NCI-H1048 (cell line): ENCODE measurements at places on chromosomes 16 and 17.

DNA sequence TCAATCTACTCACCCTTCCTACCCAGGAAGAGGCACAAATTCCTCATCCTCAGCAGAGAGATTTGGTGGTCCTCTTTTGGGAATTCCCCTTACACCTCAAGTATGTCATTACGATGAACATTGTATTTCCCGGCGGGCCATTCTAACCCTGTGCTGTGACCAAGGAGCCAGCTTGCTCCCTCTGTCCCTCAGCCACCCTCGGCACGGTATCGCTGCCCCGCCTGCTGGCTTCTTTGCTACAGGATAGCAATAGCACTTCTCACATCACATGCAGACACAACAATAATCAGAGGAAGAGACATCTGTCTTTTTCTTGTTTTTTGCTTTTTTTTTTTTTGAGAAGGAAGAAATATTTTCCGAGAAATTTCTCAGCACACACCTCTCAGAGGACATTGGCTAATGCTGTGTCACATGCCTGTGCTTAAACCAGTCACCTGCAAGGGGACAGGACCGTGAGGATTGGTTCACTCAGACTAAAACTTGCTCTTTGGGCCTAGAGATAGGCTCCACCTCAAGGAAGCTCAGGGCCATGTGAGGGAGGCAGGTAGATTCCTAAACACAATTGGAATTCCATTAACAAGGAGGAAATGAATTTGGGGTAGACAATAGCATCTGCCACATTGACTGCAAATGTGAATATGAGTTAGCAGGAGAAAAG lies 41.2 kb downstream of the TMC5 start:
- no peak for DNase-seq

DNA sequence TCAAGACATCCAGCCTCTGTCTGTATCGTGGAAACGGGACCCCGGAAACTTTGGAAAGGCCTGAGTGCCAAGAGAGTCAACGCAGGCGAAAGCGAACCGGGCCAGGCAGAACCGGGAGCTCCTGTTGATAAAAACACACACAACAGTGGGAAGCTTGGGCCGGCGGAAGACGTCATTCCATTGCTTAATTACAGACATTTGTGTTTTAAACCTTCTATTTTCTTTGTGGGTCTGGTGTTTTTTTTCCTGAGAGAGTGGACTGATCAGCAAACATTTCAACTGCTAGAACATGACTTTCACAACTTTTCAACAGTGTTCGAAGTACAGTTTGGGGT lies 878 bp upstream of the RNF157 start:
- no peak for DNase-seq

DNA sequence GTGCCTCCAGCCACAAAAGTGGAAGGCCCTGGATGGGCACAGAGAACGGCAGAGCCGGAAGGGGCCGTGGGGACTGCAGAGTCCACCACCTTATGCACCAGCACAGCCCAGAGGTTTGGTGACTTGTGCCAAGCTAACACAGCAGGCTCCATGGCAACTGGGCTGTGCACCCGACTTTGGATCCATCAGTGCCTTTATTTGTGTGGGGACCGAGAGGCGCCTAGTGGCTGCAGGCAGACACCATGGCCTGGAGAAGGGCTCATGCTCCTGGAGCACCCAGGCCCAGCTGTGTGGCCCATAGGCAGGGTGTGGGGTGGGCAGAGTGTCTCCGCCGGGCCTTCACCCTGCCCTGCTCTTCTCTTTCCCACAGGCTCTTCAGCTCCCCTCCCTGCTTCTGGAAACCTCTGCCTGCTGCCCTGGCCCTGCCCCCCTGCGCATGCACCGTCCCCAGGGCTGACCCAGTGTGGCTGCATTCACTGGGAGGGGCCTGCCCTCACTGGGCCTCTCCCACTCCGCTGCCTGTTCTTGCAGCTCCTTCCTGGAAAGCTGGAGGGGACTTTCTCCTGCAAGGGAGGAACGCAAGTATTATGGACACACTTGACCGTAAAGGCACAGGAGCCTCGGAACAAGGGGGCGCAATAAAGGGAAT lies 10.1 kb downstream of the C16orf90 start:
- no peak for DNase-seq

GRCh38 chr16:74583926-74584666 lies 22.8 kb downstream of the GLG1 start:
- DNase-seq: no peak

DNA sequence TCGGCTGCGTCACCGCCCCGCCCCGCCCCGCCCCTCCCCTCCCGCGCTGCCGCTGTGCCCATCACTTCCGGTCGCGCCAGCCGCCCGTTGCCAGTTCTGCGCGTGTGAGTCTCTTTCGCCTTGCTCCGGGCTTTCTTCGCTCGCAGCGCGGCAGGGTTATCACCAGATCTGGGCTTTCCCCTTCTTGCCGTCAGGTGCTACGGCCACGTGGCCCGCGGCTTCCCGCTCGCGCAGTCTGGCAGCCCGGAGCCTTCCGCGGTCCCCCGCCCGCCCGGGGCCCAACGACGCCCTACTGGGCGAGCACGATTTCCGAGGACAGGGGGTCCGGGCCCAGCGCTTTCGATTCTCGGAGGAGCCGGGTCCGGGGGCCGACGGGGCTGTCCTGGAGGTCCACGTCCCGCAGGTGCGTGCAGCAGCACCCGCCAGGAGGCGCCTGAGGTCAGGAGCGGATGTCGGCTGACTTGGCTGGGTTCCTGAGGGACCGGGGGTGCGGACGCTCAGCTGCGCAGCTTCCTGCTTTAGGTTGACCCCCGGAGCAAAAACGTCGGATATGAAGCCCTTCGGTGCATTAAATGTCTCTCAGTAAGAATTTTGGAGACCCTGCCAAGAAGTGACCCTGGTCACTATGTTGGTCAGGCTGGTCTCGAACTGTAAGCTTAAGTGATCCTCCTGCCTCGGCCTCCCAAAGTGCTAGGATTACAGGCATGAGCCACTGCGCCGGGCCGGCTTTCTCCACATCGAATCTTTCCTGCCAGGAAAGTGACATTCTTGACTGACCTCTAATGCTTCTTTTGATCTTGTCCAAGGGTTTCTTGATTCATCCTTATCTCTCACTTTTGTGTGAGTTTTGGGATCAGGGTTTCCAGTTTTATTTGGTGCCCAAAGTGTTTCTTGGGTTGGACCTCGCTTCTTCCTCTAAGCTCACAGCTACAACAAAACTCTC lies at the start of gene METTL23:
Gene METTL23 (plus strand): TSS at position 64 of the 943 bp plus-strand sequence. CDS start 2,872 bp downstream, outside the sequence.
- DNase-seq: no peak

- DNase-seq: no peak
Observed at GRCh38 chr17:41176744-41177387, 1.2 kb downstream of the KRTAP4-2 start.

DNA sequence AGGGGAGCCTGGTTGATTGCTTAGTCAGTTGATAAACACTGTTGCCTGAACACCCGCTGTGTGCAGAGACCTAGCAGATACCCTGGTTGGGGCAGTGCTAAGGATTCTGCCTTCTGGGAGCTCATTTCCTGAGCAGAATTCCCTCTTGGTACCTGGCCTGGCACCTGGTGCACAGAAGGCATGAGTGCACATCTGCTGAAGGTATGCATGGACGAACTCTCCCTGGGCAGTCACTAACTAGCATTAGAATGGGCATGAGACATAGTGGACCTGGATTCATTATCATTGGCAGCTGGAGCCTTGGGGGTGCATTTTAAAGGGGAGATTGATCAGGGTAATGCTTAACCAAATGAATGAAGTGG lies 13.1 kb downstream of the ADCY7 start:
- no peak for DNase-seq

DNA sequence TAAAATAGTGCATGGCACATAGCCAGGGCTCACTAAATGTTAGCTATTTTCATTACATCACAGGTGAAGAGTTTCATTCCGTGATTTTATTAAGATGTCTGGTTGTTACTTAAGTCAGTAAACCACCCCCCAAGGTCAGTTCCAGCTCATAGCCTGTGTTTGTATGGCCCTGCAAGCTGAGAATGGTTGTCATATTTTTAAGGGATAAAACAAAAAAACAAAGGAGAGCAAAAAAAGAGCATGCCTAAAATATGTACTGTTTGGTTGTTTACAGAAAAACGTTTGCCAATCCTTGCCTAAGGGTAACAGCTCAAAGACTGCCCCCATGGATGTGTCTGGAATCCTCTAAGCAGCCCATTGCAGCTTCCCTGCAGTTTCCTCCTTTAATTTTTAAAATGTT lies 329.6 kb downstream of the CA10 start:
- no peak for DNase-seq

DNA sequence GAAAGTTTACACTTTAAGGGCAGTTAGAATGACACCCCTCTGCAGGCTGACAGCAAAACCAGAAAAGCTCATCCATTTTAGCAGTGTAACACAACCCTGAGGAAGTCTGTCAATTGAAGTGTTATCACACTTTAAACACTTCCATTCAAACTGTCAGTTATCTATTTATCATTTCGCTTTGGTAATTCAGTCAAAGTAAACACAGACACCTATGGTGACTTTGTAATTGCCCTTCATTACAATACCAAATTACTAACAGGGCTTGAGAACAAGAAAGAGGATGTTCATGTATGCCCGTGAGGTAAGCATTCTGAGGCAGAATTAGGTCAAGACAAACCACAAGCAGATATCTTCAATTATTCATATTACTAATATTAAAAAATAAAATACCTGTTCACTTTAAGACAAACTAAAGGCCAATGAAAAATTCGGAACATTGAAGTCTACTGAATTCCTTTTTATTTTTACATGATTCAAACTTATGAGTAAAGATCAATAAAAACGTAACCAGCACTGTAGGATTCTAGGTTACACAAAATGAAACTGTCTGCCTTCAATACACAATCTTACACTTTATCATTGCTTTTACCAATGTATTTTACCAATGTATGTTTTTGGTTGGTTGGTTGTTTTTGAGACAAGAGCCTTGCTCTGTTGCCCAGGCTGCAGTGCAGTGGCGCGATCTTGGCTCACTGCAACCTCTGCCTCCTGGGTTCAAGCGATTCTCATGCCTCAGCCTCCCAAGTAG lies 57.1 kb downstream of the BRIP1 start:
- DNase-seq: no peak

DNA sequence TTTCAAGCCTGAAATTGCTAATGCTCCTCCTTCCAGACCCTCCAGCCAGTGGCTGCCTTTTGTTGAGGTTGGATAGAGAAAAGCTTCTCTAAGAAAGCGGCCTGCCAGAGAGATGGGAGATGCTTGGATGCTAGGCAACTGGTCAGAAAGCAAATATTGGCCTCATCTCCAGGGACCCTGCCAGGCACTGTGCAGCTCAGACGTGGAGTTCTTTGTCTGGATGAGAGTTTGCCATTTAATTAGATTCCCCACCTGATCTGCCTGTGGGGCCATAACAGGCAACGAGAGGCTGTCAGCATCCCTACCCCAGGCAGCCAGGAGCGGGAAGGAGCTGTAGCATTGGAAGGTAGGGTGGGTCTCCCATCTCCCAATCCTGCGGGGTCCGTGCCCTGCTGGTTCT lies 52.7 kb downstream of the ASIC2 start:
- DNase-seq: no peak

DNA sequence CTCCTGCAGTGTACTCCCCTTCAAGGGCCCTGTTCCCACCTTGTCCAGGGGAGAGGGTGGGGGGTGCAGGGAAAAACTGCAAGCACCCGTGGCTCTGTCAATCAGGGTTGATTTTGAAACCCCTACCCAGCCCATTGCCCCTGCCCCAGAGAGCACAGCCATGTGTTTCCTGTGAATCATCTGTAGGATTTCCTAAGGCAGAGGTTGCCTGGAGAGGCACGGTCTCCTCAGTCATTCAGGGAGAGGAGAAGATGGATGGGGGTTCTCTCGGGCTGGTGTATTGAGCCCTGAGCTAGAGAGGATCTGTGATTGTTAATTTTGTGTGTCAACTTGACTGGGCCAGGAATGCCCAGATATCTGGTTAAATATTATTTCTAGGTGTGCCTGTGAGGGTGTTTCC lies 3.5 kb upstream of the AGRP start:
- DNase-seq: no peak

DNA sequence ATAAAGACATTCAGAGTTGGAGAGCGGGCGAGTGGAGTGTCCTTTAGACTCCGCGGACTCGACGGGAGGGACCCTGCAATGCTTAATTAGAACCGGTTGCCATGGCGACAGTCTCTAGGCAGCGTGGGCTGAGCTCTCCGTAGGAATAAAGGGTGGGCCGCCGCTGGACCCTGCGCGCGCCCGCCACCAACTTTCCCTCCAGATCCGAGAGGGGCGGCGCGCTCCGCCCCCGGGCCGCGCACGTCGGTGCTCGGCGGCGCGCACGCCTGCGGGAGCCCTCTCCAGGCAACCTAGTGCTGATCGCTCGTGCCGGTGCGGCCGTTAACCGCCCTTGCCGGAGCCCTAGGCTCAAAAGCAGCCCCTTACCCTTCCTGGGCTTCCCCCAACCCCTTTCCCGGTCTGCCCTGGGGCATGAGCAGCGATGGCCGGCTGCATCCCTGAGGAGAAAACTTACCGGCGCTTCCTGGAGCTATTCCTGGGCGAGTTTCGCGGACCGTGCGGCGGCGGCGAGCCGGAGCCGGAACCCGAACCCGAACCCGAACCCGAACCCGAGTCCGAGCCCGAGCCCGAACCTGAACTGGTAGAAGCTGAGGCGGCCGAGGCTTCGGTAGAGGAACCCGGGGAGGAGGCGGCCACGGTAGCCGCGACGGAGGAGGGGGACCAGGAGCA lies at the start of gene PPM1E:
Gene PPM1E (plus strand): TSS at position 278 of the 669 bp plus-strand sequence.
- DNase-seq: peak; percentile 54

- no peak for DNase-seq
Observed at GRCh38 chr17:8822401-8823035, 23.4 kb upstream of the MFSD6L start.

- peak; percentile 47 for DNase-seq
Observed at GRCh38 chr17:27496437-27496943, 40.2 kb downstream of the KSR1 start.

DNA sequence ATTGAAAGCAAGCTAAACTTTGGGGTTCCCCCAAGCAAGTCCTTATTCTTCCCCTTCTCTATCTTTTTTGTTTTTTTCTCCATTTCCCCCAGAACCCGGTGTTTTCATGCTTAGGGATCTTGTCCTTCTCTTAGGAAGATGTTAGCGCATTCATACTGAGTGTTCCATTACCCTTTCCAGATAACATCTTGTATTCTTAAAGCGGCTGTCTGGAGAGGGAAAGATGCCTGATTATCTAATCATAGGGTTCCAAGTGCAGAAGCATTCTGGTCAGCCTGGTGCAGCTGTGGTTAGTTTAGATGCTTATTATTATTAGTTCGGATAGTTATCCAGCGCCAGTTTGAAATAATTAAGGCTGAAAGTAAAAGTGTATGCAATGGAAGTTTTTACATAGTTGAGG lies 2.0 kb downstream of the TOM1L1 start:
- no peak for DNase-seq

GRCh38 chr17:59373882-59374495 lies 42.5 kb downstream of the YPEL2 start:
- no peak for DNase-seq

- no peak for DNase-seq
Observed at GRCh38 chr17:13593021-13593751, 8.5 kb downstream of the HS3ST3A1 start.

DNA sequence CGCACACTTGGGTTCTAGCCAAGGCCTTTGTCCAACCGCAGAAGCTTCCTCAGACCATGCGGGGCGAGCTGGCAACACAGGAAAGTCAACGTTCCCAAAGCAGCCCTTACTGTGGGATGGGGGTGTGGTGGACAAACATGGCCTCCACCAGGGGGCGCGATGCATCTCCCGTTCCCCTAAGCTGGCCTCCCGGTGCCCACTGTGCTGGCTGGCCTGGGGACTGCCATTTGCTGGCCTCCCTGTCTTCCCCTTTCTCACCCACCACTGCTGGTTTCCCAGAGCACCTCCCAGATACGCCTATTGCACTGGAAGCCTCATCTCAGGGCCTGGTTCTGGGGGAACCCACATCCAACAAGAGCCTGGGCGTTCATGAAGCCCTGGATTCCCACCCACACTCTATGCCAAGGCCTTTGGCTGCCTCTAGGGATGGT lies 145.3 kb downstream of the IRF8 start:
- DNase-seq: no peak

- no peak for DNase-seq
Observed at GRCh38 chr17:74744349-74744713, 4.1 kb upstream of the NHERF1 start.

GRCh38 chr17:17780922-17781590 lies 55.7 kb downstream of the SREBF1 start:
- no peak for DNase-seq
